ENCODE measurements at places on chromosomes 2 and 18.

DNA sequence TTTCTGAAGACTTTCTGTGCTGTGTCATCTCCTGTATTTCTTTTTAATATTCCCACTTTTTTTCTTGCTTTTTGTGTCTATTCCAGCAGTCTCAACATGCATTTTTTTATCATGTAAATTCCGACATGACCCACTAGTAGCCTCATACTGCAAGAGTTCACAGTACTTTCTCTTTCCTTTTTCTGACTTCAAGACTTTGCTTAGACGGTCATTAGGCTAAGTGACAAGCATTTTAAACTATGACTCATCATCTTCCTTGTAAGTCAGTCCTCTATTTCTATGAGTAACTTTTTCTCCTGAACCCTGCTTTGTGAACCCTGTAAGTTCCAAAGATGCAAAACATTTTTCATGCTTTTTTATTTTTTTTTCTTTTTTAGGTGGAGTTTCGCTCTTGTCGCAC is 381.2 kb downstream of the TXNL1 start:
- DNase-seq: no peak

DNA sequence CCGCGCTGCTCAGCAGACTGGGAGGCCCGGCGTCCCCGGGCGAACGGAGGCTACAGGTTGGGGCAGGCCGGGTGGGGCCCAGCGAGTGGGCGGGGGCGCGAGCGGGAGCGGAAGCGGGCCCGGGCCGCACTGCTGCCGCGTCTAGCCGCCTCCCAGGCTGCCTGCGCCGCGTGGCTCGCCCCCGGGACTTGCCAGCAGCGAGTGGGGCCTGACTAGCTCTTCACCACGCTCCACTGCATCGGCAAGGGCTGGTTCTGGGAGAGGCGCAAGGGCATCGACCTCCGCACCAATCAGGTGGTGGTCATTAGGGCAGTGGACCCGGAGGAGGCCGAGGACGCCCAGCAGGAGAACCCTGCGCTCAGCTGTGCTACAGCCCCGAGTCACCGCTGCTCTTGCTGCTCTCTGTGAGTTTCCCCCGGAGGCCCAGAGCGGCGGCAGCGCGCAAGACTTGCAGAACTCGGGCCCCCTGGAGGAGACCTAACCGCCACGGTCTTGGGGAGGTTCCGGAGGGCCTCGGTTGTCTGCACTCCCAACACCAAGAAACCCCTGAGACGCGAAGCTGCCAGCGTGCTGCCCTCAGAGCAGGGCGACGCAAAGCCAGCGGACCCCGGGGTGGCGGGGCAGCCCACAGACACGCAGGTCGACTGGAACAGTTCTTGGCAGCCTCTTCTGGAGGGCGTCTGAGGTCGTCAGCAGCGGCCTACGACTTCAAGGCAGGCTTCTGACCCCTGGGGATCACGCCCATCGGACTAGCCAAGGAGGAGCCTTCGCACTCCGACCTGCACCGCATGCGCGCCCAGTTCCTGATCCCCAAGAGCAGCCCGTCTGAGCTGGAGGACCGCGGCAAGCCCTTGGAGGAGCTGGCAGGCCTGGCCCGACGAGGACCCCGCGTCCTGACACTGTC is 27.2 kb upstream of the PTPN2 start:
- no peak for DNase-seq

GRCh38 chr2:76314271-76315020 is 603.7 kb upstream of the GCFC2 start:
- DNase-seq: no peak

- DNase-seq: no peak
Measured at GRCh38 chr2:47174733-47175361, 19.7 kb upstream of the STPG4 start.

DNA sequence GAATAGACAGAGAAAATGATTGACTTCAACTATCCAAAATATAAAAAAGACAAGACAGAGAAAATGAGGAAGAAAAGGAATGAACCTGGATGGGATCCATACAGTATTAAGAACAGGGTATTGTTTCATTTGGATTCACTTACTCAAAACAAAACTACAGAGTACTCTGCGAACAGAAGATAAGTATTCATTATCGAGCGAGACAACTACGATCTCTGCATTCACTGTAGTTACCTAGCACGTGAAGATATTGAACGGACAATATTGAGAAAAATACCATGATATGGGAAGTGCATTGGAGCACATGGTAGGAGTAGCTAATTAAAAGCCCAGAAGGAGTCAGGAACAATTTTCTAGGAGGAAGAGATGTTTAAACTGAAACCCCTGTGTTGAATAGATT is 1.0 kb upstream of the ORC2 start:
- DNase-seq: no peak

DNA sequence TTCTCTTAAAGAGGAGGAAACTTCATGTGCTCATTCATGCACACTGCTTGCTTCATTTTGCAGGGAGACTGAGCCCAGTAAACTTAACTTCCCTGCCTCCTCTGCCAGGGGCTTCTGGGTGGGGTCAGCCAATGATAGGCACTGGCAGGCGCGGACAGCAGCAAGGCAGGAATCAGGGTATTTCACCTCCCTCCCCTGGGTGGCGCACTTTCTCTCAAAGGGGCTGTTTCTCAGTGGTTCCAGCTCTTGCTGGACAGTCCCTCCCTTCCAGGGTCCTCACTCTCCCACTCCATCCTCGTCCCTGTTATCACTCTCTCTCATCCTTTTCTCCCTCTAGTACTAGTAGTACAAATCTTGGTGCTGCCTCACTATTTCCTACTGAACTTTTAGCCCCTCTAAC is 320.5 kb upstream of the ZNF521 start:
- no peak for DNase-seq

GRCh38 chr2:101387151-101387834 is at the start of gene CREG2:
Gene CREG2, minus strand, starts transcription at chr2:101387503. Its CDS starts 46 bp downstream, at chr2:101387457.
- DNase-seq: peak; percentile 65

DNA sequence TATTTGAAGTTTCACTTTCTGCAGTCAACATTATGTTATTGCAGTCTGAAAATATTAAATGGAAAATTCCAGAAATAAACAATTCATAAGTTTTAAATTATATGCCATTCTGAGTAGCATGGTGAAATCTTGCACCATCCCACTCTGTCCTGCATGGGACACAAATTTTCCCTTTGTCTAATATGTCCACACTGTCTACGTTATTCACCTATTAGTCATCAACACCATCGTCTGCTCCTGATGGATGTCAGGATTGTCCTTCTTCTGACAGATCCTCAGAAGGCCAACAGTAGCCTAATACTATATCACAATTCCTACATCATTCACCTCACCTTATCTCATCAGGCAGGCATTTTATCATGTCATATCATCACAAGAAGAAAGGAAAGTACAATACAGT is 163.1 kb downstream of the TXNL1 start:
- DNase-seq: no peak

DNA sequence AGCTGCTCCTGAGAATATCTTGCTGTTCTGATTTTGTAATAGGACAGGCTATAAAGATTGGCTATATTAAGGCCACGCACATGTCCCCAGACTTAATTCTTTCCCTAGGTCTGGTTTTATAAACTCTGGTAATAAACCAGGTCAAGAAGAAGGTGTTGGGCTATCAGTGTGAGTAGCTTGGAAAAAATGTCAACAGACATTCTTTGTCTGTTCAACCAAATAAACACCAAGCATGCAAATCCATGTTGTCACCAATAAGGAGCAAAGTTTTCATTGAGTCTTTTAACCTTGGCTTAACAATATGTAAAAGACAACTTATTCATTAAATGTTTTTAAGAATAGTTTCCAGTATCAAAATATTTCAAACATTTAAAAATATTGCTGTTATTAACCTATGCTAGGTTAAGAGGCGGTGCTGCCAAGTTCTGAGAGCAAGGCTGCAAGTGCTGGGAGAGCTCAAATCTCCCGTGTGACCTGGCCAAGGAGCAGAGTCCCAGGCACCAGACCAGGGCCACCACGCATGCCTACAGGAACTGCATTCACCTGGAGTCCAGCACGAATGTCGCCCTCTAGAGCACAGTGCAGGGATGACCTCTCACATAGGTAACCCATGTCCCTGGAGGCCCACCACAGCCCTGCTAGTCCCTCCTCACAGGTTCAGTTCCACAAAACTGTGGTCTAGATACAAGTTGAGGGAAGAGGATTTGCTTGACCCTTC is 120.5 kb upstream of the POU3F3 start:
- no peak for DNase-seq

DNA sequence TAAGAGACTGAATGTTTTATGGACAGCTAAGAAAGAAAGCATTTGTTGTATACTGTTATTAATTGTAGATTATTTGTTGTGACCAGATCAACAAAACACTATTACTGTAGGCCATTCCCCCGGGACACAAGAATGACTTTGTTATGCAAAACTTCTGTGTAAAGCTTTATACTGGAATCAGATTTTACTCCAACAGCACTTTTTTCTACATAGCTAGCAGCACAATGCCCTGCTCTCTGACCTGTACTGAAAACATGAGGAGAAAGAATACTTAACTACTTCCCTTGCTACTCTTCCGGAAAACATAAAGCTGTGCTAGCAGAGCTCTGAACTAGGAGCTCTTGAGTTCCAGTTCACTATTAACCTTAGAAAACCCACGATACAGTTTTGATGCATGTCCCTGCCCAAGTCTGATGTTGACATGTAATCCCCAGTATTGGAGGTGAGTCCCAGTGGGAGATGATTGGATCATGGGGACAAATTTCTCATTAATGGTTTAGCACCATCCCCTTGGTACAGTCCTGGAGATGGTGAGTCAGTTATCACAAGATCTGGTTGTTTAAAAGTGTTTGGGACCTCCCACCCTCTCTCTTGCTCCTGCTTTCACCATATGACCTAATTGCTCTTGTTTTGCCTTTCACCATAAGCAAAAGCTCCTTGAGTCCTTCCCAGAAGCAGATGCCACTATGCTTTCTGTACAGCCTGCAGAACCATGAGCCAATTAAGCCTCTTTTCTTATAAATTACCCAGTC is 601.1 kb upstream of the PIK3C3 start:
- DNase-seq: no peak

DNA sequence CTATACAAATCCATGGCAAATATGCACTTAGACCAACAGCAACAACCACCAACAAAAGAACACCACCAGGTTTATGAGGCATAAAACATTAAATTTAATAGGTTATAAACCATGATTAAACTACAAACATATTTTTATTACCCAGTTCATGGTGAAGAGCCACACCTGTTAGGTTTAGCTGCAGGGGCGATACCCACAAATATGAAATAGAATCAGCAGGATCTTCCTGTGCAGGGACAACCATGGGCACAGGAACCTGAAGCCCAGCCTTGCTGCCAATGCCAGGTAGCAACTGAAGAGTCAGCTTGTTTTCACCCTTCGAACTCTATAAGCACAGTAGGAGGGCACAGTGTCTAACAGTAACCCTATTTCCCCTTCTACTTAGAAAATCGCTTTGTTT is 675.0 kb downstream of the SATB2 start:
- DNase-seq: no peak

DNA sequence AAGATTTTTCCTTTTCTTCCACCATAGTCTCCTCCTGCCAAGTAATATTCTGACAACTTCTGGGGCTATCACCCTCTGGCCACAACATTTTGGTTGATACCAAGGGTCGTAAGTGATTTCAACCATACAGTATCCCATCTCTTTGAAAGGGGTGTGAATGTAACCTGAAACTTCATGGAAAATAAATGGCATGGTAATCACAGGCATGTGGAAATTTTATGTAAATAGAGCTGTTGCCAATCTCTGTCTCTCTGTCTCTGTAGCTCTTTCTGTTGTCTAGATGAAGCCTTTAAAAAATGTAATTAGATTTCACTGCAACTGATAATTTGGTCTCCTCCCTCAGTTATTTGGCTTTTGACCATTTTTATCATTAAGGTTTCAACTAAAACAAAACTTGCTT is 125.6 kb upstream of the RPRM start:
- DNase-seq: no peak

GRCh38 chr2:216651351-216651881 is 18.2 kb downstream of the IGFBP2 start:
- DNase-seq: no peak

DNA sequence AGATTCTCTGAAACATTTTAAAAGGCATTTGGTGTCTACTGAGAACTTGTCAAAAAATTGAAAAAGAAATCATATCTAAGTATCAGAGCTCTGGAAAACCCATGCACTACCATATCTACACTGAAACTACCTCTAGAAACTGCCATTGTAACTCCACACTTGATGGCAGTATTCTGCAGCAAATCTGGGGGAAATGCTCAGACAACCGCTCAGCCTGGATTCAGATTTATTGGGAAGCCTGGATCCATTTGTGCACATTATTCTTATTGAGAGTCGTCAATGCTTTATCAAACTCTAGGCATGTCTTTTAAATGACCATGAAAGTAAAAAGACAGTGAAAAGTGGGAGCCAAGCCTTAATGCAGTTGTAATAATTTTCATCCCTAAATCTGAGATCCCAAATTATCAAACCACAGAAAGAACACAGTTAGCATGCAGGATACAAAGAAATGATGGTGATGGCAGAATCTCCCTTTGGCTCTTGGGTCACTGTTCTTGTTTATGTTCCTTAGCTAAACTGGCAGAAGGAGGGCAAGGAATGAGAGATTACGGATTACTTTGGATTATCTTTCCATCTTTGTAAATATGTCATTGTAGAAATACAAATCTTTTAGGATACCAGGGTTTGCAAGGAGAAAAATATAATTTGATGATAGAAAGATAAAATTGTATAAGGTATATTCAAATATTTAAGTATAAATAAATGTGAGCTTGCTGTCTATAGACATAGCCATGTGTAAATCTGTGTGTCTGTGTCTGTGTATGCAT is 512.1 kb upstream of the SYT4 start:
- no peak for DNase-seq

DNA sequence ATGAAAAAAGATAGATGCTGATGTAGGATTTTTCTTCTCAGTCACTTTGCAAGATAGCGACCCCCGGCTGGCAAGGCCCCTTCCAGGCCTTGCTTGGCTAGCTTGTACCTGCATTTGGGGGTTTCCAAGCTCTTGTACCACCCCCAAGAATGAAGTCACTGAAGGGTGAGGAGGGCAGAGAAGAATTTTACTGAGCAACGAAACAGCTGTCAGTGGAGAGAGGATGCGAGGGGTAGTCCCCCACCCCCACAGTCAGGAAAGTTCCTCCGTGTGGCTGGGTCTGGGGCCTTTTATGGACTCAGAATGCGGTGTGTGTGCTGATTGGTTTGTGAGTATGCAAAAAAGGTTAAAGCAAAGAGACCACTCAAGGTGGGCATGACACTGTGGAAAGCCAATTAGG is 382.0 kb downstream of the GPD2 start:
- no peak for DNase-seq
